Effector memory CD4-positive, alpha-beta T cell (primary cell): ENCODE measurements at places on chromosomes 16 and 17.

DNA sequence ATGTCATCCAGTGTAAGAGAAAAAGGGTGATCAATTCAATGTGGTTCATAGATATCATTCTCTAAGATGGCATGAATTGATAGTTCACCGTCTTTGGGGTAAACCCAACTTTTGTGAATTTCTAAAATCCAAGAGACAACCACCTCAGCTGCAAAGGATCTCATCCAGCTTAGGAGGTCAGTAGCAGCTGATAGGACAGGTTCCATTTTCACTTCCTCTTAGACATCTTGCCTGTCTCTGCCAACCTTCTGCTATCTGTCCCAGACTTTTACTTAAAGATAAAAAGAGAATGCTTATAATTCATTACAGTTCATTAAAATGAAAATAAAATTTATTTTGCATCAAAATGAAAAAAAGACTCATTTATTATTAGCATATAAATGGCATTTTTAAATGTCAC, 468.2 kb downstream of the XYLT1 start:
- H3K36me3 ChIP-seq = no peaks in the 10 kb centered on the region
- no peaks in the 10 kb centered on the region for H3K27me3 ChIP-seq
- no peak for DNase-seq
- no peak overlapping the region for H3K27ac ChIP-seq
- no peaks in the 10 kb centered on the region for H3K4me1 ChIP-seq

DNA sequence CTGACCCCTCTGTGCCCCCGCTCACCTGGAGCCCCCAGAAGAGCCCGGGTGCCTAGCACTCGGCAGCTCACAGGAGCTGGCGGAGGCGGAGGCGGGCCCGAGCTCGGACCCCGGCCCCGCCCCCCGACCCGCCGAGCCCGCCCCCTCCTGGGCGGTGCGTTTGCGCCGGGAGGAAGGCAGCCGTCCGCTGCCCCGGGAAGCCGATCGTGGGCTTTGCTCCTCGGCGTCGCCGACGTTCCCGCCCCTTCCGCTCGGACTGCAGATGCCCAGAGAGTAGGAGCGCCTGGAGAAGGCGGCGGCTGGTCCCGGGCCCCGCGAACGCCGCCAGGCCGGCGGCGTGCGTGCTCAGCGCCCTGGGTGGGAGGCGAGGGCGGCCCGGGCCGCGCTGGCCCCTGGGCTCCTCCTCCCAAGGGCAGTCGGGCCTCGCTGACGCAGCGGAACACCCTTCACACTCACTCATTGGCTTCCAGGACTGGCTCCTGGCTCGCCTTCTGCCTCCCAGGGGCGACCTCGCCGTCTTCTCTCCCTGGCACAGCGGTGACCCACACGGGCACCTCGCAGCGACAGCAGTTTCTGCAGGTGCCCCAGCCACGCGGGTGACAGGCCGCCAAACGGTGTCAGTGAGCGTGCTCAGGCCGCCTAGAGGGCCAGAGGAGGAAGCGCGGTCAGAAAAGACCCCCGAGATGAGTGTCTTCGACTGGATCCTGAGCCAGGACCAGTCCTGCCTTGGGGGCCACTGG, at the start of gene PLSCR3:
TSS of gene PLSCR3 (minus strand) at position 74 of the 740 bp plus-strand sequence. CDS start 415 bp downstream, outside the sequence.
- H3K4me1 ChIP-seq = peaks cover 33% of the 10 kb centered on the region
- peak; percentile 74 for DNase-seq
- no peaks in the 10 kb centered on the region for H3K27me3 ChIP-seq
- H3K36me3 ChIP-seq = peaks cover 30% of the 10 kb centered on the region
- H3K27ac ChIP-seq = peak within 1 kb of the TSS; percentile 90
- H3K4me3 ChIP-seq = peak within 1 kb of the TSS; percentile 95

DNA sequence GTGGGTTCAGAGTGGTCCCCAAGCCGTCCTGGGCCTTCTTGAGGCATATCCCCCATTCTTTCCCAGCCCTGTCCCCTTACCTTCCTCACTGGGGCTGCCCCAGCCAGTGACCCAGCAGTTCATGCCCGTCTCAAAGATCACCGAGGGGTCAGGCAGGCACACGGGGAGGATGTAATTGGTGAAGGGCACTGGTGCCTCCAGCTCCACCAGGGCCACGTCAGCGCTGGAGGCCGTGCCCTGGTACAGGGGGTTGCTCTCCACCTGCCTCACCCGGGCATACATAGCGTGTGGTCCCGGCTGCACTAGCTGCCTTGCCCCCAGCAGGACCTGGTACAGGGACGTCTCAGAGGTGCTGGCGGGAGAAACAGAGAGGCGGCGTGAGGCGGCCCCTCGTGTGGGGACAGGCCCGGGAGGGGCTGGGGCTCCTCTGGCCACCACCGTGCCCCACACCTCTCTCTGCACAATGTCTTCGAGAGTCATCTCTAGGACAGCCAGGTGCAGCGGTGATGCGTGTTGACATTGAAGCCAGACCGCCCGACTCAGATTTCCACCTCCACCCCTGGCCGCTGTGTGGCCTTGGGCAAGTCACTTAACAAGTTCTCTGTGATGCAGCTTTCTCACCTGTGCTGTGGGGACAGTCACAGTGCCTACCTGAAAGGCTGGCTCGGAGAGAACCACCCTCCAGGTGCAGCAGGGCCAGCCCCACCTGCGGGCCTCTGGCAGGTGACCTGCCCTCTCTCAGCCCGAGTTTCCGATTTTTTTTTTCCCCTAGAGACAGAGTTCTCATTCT, 5.8 kb downstream of the PRSS27 start:
- H3K4me1 ChIP-seq = peaks cover 9% of the 10 kb centered on the region
- H3K36me3 ChIP-seq = peaks cover 6% of the 10 kb centered on the region
- H3K27ac ChIP-seq = no peak overlapping the region
- no peak overlapping the region for H3K4me3 ChIP-seq

DNA sequence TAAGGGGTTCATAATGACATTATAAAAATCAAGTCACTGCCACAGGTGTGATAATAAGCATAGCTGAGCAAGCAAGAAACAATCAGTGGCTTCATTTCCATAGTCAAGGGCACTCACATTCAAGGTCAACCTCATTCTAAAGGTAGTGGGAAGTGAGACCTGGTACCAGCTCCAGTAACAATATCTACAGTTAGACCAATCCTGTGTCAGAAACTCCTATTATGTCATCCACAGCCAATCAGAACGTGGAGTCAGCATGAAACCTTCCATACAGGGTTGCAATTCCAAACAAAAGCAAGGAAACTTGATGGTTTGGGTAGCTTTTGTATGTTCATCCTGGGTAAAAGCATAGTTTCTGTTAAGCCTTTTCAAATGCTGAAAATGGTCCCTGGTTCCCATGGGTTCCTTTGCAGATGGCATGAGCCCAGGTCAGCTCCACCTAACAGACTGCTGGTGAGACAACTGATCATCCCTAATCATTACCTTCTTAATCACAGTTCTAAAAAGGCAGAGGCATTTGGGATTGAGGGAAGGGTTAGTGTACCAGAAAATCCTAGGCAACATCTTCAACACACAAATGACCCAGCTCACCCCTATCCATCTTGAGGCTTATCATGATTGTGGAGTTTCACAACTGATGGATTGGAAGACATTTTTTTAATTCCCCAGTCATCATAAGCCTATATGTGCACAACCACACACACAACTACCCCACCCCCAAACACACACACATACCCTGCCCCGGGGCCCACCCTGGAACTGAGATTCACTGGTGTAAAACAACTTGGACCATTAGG, 30.4 kb downstream of the TEX2 start:
- H3K27ac ChIP-seq = no peak overlapping the region
- H3K36me3 ChIP-seq = no peaks in the 10 kb centered on the region
- no peak for DNase-seq
- no peak overlapping the region for H3K4me3 ChIP-seq

DNA sequence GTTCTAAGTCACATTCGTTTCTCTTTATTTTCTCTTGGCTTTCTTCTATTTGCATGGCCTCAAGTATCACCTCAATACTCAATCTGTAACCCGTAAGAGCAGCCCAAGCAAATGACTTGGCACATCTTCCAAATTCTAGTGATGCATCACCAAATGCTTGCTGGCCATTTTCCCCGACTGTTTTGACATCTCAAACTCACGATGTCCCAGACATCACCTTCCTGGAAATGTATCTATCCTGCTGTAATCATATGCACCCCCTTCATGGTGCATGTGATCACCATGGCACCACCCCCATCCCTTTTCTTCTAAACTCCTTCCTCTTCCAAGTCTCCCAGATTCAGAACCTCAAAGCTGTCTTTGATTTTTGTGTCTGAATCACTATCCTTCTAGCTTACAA, 24.0 kb upstream of the ABCA5 start:
- no peaks in the 10 kb centered on the region for H3K27me3 ChIP-seq
- no peaks in the 10 kb centered on the region for H3K4me1 ChIP-seq
- DNase-seq = no peak
- no peaks in the 10 kb centered on the region for H3K36me3 ChIP-seq
- H3K27ac ChIP-seq = no peak overlapping the region
- no peak overlapping the region for H3K4me3 ChIP-seq

DNA sequence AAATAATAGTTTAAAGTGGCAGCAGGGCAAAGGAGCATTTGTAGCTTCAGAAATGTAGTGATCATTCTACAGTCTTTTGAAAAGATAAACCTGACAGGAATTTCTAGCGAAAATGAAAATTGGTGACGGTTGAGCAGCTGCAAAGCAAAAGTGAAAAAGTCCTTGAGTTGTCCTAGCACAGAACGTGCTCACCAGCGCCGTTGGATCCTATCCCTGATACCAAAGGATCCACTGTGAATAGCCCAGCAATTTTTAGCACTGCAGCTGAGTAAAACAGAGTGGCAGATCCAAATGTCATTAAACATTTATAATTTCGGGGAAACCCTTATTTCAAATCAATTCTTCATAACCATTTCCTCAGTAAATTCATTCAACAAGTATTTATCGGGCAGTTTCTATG, 453.8 kb upstream of the HSBP1 start:
- no peaks in the 10 kb centered on the region for H3K27me3 ChIP-seq
- DNase-seq = no peak
- no peaks in the 10 kb centered on the region for H3K4me1 ChIP-seq
- no peak overlapping the region for H3K4me3 ChIP-seq
- H3K27ac ChIP-seq = no peak overlapping the region
- H3K36me3 ChIP-seq = no peaks in the 10 kb centered on the region

DNA sequence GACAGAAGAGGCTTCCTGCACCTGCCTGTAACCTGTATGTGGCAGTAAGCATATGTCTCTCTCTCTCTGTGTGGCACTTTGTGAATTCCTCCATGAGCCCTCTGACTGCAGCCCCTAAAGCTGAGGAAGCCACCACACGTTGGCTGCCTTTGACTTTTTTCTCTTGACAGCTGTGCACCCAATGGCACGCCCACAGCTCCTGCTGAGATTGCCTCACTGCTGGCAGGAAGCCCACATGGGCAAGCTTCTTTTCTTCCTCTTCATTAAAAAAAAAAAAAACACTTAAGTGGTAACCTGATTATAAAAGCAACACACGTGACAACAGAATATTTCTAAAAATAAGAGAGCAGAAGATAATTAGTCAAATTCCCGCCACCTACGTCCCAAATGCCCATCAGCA, 34.0 kb upstream of the PIRT start:
- no peaks in the 10 kb centered on the region for H3K27me3 ChIP-seq
- H3K27ac ChIP-seq = no peak overlapping the region
- DNase-seq = no peak
- no peak overlapping the region for H3K4me3 ChIP-seq
- H3K36me3 ChIP-seq = no peaks in the 10 kb centered on the region

DNA sequence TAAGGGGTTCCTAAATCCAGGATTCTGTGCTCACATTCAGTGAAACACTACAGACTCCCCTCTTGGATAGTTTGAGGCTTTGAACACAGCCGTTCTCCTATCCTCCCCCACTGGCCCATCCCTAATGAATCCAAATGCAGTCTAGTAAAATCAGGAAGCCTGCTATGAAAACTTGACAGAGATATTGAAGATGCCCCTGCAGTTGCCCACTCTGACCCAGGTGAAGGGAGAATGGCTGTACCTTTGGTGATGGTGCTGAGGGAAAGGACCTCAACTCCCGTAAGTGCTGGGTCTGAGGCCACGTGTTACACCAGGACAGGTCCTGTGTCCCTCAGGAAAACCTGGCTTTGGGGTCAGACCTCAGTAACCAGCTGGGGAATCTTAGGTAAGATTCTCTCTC, 54.4 kb downstream of the SF3B3 start:
- no peak overlapping the region for H3K27ac ChIP-seq
- H3K27me3 ChIP-seq = no peaks in the 10 kb centered on the region
- H3K4me1 ChIP-seq = no peaks in the 10 kb centered on the region
- H3K36me3 ChIP-seq = no peaks in the 10 kb centered on the region
- DNase-seq = no peak
